NT2/D1 (cell line): ENCODE measurements at places on chromosomes 4 and X.

DNA sequence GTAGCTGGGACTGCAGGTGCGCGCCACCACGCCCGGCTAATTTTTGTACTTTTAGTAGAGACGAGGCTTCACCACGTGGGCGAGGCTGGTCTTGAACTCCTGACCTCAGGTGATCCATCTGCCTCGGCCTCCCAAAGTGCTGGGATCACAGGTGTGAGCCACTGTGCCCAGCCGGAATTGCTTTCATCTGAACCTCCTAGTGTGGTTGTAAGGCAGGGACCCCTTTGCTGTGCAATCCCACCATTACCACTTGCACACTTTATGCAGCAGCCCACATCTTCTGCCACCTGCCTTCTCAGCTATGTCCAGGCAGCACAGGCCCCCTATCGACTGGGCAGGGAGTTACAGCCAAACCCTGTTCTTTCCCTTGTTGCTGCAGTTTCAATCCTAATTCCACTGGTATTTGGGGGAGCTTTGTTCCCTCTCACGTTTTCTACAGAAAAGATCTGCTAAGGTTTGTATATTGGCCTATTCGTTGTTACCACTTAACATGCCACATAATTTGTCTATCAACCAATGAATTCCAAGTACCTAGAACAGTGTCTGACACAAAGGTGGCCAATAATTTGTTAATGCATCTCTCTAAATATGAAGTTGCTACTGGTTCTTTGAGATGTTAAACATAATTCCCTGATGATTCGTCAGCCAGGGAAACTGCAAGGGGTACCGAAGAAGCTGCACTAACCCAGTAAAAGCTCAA, 6.5 kb downstream of the RPL39 start:
- DNase-seq, result no peak

- DNase-seq, result no peak
These were observed 330.3 kb downstream of the PDHA2 start for GRCh38 chr4:96170198-96170597.

DNA sequence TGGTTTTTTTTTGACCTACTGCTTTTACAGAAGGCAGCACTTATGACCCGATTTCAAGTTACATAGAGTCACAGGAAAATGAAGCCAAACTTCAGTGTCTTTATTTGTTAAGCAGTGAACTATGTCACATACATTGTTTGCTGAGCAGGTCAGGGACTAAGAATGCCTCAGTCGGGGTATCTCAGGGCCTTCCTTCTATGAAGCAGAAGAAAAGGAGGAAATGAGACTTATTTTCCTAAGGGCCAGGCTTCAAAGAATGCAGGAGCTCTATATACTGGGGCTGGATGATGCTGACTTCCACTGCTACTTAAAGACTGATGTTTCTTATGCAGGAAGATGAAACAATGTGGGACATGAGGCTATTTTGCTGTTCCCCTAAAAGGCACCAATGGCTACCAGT, 558.4 kb upstream of the IGFBP7 start:
- DNase-seq, result no peak

- DNase-seq, result no peak
These were observed 71.4 kb upstream of the PSAPL1 start for GRCh38 chr4:7506119-7506518.

GRCh38 chr4:159017323-159018026, 85.4 kb upstream of the RAPGEF2 start:
- no peak for DNase-seq

GRCh38 chr4:168713253-168713652, 216.4 kb downstream of the PALLD start:
- DNase-seq, result no peak

DNA sequence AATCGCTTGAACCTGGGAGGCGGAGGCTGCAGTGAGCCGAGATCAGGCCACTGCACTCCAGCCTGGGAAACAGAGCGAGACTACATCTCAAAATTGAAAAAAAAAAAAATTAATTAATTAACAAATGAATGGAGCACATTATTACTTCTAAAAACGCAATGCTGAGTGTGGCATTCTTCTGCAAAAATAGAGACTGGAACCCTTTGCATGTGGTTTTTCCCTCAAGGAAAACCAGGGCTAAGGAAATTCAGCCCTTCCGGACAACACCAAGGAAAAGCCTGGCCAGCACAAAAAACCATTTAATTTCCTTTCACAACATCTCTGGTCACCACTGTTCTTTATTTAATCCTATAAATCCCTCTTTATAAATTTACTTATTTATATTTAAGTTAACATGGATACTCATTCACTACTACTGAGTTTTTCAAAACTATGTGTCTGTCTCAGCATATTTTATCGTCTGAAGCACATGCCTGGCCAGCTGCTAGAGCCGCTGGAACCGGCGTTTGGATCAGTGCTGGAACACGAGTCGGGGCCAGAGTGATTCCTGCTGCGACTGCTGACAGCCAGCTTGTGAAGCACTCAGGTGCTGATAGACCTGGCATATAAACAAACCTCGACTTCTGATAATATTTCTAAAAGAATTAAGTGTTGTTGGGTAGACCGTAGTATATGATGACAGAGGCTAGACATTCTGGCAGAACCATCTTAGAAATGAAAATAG, 84.5 kb upstream of the WWC2 start:
- DNase-seq, result no peak

GRCh38 chr4:90766837-90767236, 639.6 kb downstream of the CCSER1 start:
- DNase-seq, result no peak

- no peak for DNase-seq
These were observed 60.4 kb downstream of the PPEF2 start for GRCh38 chr4:75841641-75842520.

GRCh38 chrX:46912098-46912602, at the start of gene JADE3:
TSS of gene JADE3 (plus strand) at chrX:46912421. CDS start at chrX:46984895, 72,474 bp downstream.
- DNase-seq, result peak; percentile 52

DNA sequence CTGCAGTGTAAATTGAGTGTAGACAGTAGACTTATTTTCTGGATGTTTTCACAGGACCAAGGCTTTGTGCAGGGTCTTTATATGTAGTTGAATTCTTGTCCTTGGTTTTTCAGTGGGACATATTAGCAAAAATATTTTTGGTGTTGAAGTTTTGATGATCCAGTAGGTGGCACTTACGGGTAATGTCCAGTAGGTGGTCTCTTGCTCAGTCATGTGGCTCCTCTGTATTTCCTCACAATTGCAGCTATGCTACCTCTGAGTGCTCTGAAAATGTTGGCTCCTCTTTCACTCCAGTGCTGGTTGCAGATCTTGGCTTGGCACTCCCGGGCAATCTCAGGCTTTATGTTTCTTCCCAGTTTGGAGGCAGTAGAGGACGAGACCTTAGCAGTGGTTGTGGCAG, 419.8 kb upstream of the AMOT start:
- peak; percentile 3 for DNase-seq

DNA sequence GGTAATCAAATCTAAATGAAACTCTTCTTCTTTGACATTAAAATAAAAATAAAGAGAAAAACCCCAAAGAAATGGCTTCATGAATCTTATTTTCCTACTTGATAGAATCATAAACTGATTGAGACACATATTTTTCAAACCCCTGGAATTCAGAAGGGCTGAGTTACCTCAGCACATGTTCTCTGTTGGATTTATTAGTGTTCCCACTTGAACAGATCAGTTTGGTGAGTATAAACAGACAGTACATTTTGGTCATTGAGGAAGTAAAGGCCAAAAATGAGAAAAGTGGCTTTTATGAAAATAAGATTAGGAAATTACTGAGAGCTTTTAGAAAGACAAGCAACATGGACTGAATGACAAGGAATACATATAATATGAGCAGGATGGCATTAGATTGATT, 620.4 kb downstream of the ANKRD50 start:
- DNase-seq, result no peak

GRCh38 chr4:34281826-34282225, 1962.5 kb downstream of the ARAP2 start:
- no peak for DNase-seq

DNA sequence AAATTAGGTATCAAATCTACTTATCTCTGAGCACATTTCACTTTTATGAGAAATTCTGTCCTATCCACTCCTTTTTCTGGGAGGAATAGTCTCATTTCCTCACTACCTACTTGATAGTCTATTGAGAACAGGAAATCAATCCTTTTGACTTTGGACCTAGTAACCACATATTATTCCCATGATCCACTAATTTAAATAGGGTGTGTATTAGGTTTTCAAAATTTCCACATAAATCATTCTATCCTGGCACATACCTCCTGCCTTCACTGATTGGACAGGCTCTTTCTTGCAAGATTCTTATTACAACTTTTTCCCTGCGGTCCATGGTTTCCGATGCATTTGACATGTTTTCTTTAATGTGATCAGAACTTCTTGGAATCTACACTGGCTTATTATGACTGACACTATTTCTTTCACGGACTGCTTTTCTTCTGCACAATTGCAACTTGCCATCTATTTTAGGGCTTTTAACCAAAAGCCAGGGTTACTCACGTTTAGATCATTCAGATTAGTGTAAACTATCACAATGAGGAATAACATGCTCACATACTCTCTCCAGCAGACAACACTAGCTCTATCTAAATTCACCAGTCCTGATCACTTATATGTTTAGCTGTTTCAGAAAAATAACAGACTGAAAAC, 419.9 kb upstream of the SLIT2 start:
- DNase-seq, result no peak

- DNase-seq, result no peak
These were observed 392.9 kb downstream of the UNC5C start for GRCh38 chr4:95155759-95156451.

GRCh38 chr4:181863856-181864255, 379.3 kb upstream of the TENM3 start:
- DNase-seq, result no peak

DNA sequence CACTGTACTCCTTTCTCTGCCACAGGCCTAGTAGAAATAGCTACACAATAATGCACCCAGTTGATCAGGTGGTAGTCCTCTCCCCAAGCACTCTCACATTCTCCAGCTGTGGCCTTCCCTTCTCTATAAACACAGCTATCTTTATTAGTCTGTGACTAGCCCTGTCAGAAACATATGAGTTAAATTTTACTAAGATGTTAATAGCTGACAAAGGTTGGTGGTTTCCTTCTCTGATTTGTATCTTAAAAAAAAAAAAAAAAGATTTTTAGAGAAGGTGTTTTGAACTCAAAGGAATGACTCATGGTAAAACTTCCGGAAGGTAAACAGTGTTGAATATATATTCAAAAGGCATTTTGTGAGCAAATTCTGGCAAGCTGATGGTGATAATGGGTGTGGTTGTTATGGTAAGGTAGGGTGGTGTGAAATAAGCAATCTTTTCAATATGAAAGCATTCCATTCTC, 327.4 kb downstream of the PPP3CA start:
- no peak for DNase-seq

GRCh38 chr4:54226404-54227255, 2.5 kb upstream of the PDGFRA start:
- DNase-seq, result no peak

DNA sequence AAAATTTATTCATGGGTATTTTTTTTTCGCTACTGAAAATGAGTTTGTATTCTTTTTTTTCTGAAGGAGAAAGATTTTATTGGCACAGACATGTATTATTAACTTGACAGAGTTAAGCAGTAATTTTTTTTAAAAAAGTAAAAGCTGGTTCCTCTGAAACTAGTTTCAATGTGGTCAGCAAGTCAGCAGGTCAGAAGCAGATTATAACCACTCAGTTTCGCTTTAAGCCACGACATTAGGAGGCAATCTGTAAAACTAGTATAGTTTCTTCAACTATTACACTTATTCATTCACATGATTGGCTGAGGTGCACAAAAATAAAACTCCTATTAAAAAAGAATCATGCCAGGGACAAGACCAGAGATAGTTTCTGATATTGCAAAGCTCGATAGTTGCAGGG, 714.2 kb upstream of the PCDH7 start:
- DNase-seq, result no peak

GRCh38 chr4:76689145-76689817, 208.7 kb downstream of the SOWAHB start:
- DNase-seq, result no peak

DNA sequence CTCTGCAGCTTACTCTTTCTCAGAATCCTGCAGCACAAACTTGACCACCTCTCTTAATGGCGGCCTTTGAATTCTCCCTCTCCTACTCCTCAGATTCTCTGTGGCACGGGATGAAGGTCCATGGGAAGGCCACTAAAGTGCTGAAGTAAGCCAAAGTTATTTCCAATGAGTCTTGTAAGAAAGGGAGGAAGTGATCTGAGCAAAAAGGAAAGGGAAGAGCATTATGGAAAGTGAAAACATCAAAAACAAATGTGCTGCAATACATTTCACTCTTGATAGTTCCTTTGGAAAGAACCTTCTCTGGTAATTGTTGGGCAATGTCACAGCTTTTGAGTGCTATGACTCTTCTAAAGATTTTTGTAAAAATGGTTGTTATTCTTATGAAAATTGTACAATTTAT, 54.3 kb upstream of the CAMK2D start:
- no peak for DNase-seq

DNA sequence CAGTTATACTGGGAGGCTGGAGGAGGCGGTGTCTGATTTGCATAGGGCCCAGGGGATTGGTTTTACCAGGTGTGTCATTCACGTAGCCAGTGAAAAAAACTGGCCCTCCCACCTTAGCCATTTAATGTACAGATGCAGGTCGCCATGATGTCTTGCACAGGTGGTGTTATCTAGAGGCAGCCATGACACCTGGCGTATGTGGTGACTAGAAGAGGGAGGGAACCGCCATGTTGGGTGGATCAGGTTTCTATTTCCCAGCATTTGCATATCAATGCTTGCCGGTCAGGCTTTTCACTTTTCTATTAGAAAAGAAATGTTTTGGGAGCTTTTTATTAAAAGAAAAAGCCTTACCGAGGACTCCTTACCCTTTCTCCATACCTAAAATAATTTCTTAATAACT, 523.4 kb downstream of the ADGRL3 start:
- no peak for DNase-seq

GRCh38 chr4:118215826-118216225, 137.0 kb downstream of the PRSS12 start:
- no peak for DNase-seq

- DNase-seq, result no peak
These were observed 676.8 kb upstream of the HS3ST1 start for GRCh38 chr4:12105519-12105918.

- DNase-seq, result no peak
These were observed 1115.3 kb upstream of the IGFBP7 start for GRCh38 chr4:58225460-58225859.

GRCh38 chrX:47174846-47175587, 18.6 kb upstream of the UBA1 start:
- DNase-seq, result no peak

DNA sequence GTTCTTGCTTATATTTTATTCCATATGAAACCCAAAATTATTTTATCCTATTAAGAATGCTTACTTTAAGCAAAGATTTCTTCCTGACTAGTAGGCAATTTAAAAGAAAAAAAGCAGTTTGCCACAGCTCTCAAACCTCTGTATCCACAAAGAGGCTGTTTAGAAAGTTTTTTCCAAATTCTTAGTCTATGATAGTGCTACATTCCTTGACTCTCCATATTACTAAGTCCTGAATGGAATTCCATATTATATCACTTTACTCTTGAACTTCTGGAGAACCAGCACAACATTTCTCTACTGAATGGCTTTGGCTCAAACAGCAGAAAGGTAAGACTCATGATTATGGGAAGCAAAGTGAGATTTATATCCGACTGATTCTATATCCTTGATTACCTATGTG, 8.3 kb downstream of the SLC10A6 start:
- no peak for DNase-seq

- DNase-seq, result no peak
These were observed 20.9 kb downstream of the MTHFD2L start for GRCh38 chr4:74178798-74179197.
